ENCODE measurements at places on chromosomes 11 and 22. TPM values are rescaled to one million over a fixed set of nuclear protein-coding genes. Genes with fewer than 3 reads are reported as not detected.

PATE4 gene
- not detected for total RNA-seq

KRTAP5-11 gene
- total RNA-seq: not detected

KCNJ1 gene
- total RNA-seq: not detected

MS4A3 gene
- total RNA-seq: not detected
